ENCODE measurements at places on chromosomes 12 and 14.

DNA sequence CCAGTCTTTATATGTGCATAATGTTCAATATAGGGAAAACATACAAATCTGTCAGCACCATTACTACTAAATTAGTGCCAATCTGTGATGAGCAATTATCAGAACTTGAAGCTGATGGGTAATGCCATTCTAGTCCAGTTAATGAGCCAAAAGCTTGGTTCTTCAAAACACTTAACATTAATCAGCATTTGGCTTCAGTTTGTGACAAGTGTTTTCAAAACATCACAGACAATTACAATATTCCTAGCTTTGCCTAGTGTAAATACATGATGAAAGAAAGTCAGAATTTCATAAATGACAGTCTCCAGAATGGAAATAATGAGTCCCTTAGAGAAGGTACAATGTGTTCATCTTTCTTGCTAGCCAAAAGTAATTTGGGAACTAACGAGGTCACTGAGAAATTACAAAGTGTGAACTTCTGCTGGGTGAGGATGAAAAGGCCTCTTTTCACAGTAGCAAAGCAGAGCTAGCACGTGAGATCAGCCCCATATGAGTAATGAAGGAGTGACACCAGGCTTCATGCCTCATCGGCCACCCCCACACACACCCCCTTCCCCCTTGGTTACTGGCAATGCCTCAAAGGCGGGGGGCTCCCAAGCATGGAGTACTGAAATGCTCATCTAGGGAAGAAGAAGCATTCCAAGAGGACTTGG lies 180.6 kb upstream of the EEA1 start:
- peak; percentile 43 for DNase-seq

DNA sequence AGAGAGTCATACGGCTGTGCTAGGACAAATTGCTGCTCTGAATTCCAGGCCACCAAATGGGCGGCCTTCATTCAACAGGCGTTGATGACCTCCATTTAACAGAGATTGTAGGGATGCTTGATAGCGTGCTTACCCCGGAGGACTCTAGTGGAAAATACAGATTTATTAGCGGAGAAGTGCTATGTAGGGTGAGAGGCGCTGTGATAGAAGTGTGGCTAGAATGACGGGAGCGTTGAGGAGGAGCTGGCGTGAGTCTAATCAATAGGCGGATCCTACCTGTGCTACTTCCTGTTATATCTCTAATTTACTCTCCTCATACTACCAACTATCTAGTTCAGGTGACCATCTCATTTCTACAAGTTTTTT lies 668 bp downstream of the MRPS35 start:
- DNase-seq = no peak

DNA sequence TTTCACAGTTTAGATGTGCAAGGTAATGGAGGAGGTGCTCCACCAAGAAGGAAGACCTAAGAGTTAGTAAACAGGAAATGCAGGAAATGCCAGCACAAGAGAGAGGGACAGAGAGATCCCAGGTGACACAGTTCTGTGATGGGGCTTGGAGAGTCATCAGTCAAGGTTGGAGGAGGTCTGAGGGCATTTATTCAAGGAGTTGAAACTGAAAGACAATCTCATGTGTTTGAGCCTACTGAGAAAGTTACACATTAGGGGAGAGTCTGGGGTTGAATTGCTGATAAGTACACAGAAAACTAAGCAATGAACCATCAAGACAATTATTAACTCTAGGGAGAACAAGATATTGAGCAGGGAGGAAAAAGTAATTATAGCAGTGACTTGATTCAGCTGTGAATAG lies 138.5 kb downstream of the ANO6 start:
- no peak for DNase-seq

DNA sequence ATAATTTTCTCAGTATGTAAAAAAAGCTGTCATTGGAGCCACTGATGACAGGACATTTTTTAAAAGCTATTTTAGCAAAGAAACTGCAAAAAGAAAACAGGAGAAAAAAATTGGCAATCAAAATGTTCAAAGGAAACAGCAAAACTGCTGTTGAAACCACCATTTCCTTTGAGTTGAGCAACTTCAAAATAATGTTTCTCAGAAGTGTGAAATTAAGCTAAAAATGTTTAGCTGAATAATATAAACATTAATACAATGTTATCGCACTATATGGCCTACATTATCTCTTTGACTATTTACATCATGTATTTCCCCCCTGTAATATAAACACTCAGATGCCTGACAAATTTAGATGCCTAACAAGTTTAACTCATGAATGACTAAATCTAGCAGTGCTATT lies 23.4 kb upstream of the GLIPR1 start:
- no peak for DNase-seq

GRCh38 chr12:110088936-110089335 lies 35.2 kb upstream of the IFT81 start:
- DNase-seq = no peak

GRCh38 chr12:116528498-116528897 lies 30.7 kb upstream of the MAP1LC3B2 start:
- peak; percentile 42 for DNase-seq
